NCI-H82 (cell line): ENCODE measurements at places on chromosomes 7 and 10.

GRCh38 chr7:66125052-66125694 lies 10.5 kb downstream of the CRCP start:
- DNase-seq, result no peak

- no peak for DNase-seq
Observed at GRCh38 chr7:11328309-11328708, 354.6 kb downstream of the PHF14 start.

DNA sequence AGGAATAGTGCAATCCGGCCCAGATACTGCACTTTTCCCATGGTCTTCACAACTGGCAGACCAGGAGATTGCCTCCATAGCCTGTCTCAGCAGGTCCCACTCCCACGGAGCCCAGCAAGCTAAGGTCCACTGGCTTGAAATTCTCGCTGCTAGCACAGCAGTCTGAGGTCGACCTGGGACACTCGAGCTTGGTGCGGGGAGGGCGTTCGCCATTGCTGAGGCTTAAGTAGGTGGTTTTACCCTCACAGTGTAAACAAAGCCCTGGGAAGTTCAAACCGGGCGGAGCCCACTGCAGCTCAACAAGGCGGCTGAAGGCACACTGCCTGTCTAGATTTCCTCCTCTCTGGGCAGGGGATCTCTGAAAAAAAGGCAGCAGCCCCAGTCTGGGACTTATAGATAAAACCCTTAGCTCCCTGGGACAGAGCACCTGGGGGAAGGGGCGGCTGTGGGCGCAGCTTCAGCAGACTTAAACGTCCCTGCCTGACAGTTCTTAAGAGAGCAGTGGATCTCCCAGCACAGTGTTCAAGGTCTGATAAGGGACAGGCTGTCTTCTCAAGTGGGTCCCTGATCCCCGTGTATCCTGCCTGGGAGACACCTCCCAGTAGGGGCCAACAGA lies 293.5 kb upstream of the GALNT17 start:
- peak; percentile 6 for DNase-seq

DNA sequence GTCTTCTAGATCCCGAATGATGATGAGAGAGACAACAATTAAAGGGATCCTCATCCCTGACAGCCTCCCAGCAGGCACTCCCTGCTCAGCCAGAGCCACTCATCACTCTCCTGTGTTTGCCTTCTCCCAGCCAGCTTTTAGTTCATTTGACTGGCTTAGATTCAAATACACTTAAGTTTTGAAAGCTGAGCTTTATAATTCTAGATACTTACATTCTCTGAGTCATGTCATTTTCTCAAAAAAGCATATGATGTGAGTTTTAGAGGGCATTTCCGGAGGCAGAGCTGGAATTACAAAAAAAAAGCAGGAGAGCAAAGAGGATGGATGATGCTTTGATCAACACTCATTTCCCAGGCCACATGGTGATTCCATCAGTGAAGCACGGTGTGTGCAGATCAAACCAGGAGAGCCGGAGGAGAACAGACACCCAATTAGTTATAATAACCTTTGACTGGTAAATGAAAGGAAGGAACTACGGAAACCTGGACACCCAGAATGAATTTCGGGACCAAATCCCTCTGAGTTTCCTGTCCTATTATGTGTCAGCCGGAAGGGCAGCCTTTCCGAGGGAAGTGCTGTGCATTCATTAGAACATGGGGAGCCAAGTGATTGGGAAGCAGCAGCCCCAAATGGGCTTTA lies 81.5 kb upstream of the HPS1 start:
- DNase-seq, result no peak

- peak; percentile 92 for DNase-seq
Observed at GRCh38 chr10:78626471-78626870, 442.3 kb upstream of the ZMIZ1 start.

DNA sequence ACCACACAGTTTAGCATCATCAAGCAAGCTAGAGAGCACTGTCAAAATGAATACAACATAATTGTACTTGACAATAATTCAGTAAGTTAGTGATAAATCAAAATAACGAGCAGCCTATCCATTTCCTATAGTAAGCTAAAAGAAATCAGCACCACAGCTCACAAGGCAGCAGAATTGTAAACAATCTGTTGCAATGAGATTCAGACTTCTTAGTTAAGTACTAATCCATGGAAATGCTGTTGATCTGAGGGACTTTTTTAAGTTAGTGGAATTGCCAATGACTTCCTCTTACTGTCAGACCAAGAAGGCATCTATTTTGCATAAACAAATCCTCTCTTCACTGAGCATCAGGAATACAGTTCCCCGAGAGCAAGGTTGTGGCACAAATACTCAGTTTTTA lies 136.6 kb upstream of the CCDC6 start:
- peak; percentile 1 for DNase-seq

- DNase-seq, result no peak
Observed at GRCh38 chr10:88833156-88833555, 18.5 kb downstream of the ANKRD22 start.

GRCh38 chr7:157442456-157442855 lies 105.7 kb downstream of the DNAJB6 start:
- no peak for DNase-seq

DNA sequence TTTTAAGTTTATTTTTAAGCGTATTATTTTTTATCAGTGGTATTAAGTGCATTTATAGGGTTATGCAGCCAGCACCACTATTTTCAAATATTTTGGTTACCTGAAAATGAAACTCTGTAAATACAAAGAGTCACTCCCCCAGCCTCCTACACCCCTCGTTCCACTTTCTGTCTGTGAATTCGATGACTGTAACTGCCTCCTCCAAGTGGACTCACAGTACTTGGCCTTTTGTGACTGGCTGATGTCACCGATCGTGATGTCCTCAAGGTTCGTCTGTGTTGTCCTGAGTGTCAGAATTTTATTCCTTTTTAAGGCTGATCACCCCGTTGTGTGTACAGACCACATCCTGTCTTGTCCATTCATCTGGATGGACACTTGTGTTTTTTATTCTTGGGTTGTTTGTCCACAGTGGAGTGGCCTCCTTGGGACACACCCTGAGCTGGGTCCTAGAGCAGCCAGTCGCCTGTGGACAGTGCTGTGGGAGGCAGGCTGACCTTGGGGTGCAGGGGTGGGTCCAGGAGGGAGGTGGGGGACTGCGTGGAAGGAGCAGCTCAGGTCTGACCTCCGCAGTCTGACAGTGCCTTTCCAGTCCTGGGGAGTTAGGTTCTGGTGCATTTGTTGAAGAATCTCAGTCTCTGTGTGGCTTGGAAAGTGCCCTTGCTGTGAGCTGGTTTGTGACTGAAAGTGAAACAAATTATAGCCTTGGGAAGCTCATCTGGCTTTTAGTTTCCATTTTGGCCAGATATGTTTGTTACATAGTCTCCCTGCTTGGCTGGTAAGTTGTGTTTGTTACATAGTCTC lies 6.9 kb downstream of the MTG1 start:
- no peak for DNase-seq

DNA sequence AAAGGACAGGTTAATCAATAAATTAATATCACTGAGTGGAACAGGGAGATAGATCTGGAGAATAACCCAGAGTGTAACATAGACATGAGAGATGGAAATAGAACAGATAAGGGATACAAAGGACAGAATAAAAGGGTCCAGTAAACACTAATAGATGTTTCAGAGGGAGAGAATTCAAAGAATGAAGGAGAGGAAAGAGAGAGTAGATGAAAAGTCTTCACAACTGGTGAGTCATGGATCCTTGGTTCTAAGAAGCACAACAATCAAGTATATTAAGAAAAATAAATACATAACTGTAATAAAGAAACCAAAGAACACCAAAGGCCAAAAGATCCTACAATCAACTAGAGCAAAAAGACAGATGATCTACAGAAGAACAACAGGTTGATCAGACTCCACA lies 66.3 kb downstream of the BEND7 start:
- no peak for DNase-seq

GRCh38 chr7:156964971-156965370 lies 15.5 kb downstream of the NOM1 start:
- DNase-seq, result no peak

- DNase-seq, result peak; percentile 70
Observed at GRCh38 chr10:126598009-126598408, 72.5 kb downstream of the C10orf90 start.

DNA sequence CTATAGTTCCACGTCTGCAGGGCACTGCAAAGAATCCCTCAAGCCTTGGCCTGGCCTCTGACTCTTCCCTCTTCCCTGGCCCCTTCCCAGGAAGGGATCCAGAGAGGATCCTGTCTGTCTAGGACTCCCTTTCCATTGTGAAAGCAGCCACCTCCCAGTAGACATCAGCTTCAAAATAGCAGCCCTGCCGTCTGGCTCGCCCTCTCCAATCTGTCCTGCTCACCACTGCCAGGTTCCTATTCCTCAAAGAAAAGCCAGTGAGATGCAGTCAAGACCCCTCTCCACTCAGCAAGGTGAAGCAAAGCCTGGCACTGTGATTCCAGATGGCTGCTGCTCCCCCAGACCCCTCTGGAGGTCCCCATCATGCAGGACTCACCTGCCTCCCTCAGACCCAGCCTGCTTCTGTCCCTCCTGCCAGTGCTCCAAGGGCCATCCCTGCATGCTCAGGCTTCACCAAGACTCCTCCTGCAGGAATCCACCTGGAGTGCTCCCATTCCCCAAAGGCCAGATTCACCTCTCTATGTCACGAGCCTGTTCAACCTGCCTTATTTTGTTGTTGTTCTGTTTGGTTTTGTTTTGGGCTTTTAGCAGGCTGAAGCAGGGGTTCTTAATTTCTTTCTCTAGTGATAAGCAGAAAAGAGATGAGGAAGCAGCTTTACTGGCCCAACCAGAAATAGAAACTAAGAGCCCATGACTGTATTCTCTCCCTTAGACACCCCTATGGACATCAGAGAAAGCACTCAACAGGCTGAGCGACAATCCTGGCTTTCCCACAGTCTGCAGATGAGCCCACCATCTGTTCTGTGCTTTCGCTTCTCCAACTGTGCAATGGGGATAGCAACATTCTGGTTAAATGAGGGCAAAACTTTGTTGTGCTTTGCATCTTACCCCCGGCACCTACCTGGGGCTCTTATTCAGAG lies 305.1 kb downstream of the GRID1 start:
- peak; percentile 29 for DNase-seq

GRCh38 chr10:92688927-92689662 lies 660 bp upstream of the HHEX start:
- peak; percentile 61 for DNase-seq

DNA sequence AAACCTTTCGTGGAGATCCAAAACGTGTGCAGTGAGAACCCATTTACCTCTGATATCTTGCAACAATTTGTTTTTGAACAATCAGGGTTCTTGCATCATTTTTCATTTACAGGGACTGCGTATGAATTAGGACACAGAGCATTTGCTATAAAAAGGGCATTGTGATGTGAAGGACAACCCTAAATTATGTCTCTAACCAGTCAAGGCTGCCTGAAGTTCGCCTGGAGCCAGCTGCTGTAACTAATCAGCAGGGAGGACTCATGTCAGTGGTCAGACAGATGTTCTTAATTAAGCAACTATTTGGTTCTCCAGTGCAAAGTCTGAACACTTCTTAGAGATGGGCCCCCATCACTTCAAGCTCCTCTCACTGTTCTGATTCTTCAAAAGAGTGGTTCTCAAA lies 674.8 kb downstream of the KCNMA1 start:
- no peak for DNase-seq

- no peak for DNase-seq
Observed at GRCh38 chr7:140689199-140690152, 7.0 kb upstream of the NDUFB2 start.

DNA sequence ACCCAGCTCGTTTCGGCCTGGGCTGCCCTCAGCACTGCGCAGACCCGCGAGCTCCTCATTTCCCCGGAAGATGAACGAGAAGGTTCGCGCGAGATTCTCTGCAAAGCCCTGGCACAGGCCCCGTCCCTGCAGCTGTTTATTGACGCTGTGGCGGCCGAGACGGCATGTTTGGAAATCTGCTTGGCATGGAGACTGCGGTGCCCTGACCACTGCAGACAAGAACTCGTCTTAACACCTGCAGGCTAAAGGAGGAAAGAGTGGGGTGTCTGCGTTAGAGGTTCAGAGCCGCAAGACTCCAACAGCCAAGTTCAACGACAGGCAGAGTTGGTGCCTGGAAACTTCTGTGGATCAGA lies 125.6 kb downstream of the DNAJB6 start:
- DNase-seq, result no peak

GRCh38 chr7:39609935-39610263 lies 13.5 kb upstream of the RALA start:
- DNase-seq, result no peak

- peak; percentile 58 for DNase-seq
Observed at GRCh38 chr7:20331910-20332813, 1.5 kb downstream of the ITGB8 start.

DNA sequence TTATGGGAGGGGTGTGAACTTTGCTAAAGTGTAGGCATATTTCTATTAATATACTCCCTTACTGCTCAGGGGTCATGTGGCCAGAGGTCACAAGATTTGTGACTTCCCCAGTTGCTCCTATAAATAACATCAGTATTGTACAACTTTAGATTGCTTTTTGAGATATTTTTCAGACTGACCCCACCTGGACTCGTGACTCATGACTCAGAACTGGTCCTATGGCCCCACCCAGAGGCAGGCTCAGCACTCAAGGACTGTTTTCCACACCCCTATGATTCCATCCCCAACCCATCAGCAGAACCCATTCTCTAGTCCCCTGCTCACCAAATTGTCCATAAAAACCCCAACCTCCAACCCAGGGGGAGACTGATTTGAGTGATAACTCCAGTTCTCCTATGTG lies 2.7 kb upstream of the CUL2 start:
- no peak for DNase-seq

DNA sequence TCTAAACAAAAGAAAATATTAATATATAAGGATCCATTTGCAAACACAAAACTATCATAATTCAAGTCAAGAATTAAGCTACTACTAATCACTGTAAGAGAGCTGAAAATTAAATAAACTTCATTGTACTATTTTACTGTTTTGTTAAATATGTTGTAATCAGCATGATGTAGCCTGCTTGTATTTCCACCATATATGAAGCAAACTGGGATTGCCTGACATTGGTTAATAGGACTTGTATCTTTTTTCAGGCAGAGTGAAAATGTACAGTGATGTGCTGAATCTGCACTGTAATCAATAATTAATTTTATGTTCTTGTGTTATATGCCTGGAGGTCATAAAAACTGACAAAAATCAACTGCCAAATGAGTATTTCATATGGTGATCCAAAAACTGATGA lies 25.4 kb downstream of the TRDMT1 start:
- no peak for DNase-seq
